ENCODE measurements at places on chromosomes 12 and 14.
A peak's percentile ranks its signal among the peaks of the same experiment; 100 is the strongest.

DNA sequence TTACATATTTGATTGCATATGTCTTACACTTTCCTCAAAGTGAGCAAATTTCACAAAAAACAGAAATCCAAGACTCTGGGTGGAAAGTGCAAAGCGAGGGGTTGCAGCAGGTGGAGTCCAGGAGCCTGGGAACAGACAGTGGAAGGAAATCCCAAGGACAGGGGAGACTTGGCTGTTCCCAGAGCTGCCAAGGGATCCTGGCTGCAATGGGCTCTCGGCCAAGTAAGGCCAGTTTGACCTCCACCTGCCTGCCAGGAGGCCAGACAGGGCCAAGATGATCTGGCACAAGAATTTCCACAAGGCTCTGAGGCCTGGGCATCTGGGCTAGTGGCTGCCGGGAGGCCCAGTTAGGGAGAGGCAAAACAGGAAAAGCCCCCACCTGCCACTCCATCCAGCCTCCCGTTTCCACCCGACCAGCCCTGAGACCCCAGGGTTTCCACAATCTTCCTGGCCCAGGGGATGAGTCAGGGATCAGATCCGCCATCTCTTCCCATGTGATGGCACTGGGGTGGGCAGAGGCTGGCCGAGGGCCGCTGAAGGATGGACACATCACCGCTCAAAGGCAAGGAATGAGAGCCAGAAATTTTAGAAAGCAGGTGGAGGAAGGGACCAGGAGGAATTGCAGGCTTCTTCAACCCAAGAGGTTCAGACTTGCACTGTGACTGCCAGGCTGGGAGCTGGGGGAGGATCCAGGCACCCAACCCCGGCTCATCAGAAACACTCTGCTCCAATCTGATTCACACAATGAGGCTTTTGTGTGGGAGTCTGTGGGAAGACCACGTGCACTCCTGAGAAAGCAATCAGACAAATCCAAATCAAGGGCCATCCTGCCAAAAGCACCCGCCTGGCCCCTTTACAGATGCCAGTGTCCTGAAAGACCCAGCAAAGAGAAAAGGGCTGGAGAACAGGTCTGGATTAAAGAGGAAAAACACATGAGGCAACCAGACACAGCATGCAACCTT lies 16.3 kb downstream of the SCARB1 start:
- peaks cover 14% of the 10 kb centered on the region for H3K4me1 ChIP-seq
- no peaks in the 10 kb centered on the region for H3K36me3 ChIP-seq
- no peak overlapping the region for H3K27ac ChIP-seq
- no peak overlapping the region for H3K4me3 ChIP-seq

- H3K4me1 ChIP-seq: no peaks in the 10 kb centered on the region
- no peak overlapping the region for H3K4me3 ChIP-seq
These were observed 21.7 kb upstream of the KICS2 start for GRCh38 chr12:64243809-64244208.

- no peaks in the 10 kb centered on the region for H3K36me3 ChIP-seq
- H3K4me3 ChIP-seq: no peak overlapping the region
- H3K27me3 ChIP-seq: no peaks in the 10 kb centered on the region
- H3K4me1 ChIP-seq: peaks cover 4% of the 10 kb centered on the region
- H3K27ac ChIP-seq: no peak overlapping the region
These were observed 4.8 kb upstream of the NINJ2 start for GRCh38 chr12:668090-668481.

DNA sequence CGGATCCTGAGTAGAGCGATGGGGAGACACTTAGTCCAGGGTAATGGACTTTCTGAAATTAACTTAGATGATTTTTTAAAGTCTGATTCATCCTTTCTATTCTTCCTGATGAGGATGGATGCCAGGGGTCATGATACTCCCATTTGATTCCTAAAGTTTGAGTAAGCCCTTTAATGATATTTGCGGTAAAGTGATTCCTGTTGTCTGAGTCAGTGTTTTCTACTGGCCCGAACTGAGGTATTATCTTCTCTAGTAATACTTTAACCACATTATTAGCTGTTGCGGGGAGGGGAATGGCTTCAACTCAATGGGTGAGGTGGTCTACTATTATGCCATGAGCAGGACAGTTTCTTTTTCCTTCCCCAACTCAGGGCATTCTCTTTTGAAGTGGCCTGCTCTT lies 111.6 kb downstream of the RIN3 start:
- no peaks in the 10 kb centered on the region for H3K27me3 ChIP-seq
- no peaks in the 10 kb centered on the region for H3K4me1 ChIP-seq
- no peak for DNase-seq
- no peaks in the 10 kb centered on the region for H3K36me3 ChIP-seq
- no peak overlapping the region for H3K4me3 ChIP-seq

- peak within 1 kb of the TSS; percentile 84 for H3K27ac ChIP-seq
- DNase-seq: peak; percentile 90
- H3K4me3 ChIP-seq: peak within 1 kb of the TSS; percentile 56
- peaks cover 26% of the 10 kb centered on the region for H3K4me1 ChIP-seq
- H3K36me3 ChIP-seq: no peaks in the 10 kb centered on the region
These were observed at the start of gene BHLHE41 for GRCh38 chr12:26124446-26125399. TSS of gene BHLHE41 (minus strand) at chr12:26125037. CDS start at chr12:26124779, 258 bp downstream.

DNA sequence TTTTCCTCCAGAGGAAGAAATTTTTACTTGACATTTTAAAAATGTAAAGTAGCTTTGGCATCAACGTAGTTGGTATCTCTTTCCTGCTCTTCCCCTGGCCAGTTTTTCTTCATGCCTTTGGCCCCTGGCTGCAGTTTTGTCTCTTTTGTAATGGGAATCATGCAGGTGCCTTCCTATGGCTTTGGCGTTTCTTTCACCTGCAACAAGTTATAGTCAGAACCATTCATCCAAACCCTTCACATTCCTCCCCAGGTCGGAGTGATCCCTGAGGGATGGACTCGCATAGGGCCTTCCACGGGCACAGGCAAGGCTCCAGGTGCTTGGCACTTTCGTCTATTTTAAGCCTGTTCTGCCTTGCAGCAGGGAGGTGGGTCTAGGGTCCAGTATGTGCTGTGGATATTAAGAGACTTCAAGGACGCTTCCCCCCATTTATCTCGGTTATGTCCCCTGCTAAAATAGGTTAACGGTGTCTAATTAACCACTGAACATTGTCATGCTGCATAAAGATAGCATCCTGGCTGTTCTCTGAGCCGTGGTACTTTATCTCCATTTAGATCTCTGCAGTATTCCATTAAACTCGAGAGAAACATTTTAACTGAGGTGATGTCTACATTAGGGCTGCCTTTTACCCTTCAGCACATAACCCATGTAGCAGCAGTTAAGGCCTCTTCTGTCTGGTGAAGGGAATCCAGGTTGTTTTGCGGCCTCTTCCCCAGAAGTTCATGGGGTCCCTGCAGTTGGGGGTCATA lies 66.3 kb downstream of the IFT43 start:
- DNase-seq: no peak
- H3K4me3 ChIP-seq: no peak overlapping the region
- no peaks in the 10 kb centered on the region for H3K27me3 ChIP-seq
- no peaks in the 10 kb centered on the region for H3K36me3 ChIP-seq
- H3K27ac ChIP-seq: no peak overlapping the region
- no peaks in the 10 kb centered on the region for H3K4me1 ChIP-seq

GRCh38 chr12:54634795-54635194 lies at the start of gene LACRT:
TSS of gene LACRT (minus strand) at chr12:54634895. CDS start at chr12:54634841, 54 bp downstream.
- DNase-seq: no peak
- no peak within 1 kb of the TSS for H3K4me3 ChIP-seq
- no peaks in the 10 kb centered on the region for H3K27me3 ChIP-seq
- H3K36me3 ChIP-seq: no peaks in the 10 kb centered on the region
- no peak within 1 kb of the TSS for H3K27ac ChIP-seq
- H3K4me1 ChIP-seq: no peaks in the 10 kb centered on the region

GRCh38 chr12:27486961-27487360 lies 37.0 kb upstream of the PPFIBP1 start:
- H3K36me3 ChIP-seq: no peaks in the 10 kb centered on the region
- DNase-seq: no peak
- no peaks in the 10 kb centered on the region for H3K4me1 ChIP-seq
- no peaks in the 10 kb centered on the region for H3K27me3 ChIP-seq
- no peak overlapping the region for H3K4me3 ChIP-seq

GRCh38 chr12:54352022-54352531 lies 12.2 kb downstream of the GPR84 start:
- H3K4me3 ChIP-seq: no peak overlapping the region
- peaks cover 28% of the 10 kb centered on the region for H3K4me1 ChIP-seq

- H3K27ac ChIP-seq: no peak overlapping the region
- no peak overlapping the region for H3K4me3 ChIP-seq
- no peaks in the 10 kb centered on the region for H3K27me3 ChIP-seq
- no peaks in the 10 kb centered on the region for H3K4me1 ChIP-seq
- no peaks in the 10 kb centered on the region for H3K36me3 ChIP-seq
These were observed 22.5 kb downstream of the SLC38A6 start for GRCh38 chr14:61003571-61003970.

DNA sequence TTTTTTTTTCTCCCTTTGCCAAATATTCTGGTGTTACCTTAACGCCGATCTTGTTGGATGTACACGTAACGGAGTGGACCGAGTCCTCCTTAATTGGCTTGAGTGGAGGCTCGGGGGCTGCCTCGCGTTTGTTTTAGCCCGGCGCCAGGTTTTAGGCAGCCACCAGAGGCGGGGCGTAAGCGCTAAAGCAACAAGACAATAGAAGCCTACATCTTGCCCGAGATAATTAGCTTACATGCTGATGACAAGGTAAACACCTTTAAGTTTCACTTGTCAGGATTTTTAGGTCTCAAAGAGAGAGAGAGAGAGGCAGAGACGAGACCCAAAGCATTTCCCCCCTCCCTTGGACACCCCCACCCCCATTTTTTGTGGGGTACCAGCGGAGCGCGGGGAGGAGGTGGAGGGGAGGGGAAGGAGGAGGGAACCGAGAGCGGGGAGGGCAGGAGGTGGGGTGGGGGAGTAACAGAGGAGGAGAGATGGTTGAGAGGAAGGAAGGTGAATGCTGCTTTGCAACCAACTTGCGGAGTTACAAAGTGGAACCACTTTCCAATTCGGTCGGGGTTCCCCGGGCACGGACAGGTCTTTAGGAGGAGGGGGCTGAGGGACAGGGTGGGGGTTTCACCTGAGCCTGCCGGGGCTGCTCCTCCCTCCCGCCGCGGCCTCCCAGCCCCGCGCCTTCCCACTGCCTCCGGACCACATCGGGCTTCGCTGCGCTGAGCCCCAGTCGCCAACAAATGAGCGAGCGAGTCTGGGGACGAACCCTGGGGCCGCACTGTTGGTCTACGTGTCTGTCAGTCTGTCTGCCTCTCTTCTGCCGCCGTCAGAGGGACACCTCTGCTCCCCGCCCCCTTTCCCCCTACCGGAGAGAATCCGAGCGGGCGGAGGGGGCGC lies at the start of gene NKX2-1:
Gene NKX2-1 (minus strand): TSS at position 802 of the 891 bp plus-strand sequence. CDS start 103 bp downstream, at position 699.
- peaks cover 16% of the 10 kb centered on the region for H3K4me1 ChIP-seq
- H3K36me3 ChIP-seq: no peaks in the 10 kb centered on the region
- peaks cover 95% of the 10 kb centered on the region for H3K27me3 ChIP-seq
- peak within 1 kb of the TSS; percentile 91 for H3K27ac ChIP-seq
- H3K4me3 ChIP-seq: peak within 1 kb of the TSS; percentile 52

DNA sequence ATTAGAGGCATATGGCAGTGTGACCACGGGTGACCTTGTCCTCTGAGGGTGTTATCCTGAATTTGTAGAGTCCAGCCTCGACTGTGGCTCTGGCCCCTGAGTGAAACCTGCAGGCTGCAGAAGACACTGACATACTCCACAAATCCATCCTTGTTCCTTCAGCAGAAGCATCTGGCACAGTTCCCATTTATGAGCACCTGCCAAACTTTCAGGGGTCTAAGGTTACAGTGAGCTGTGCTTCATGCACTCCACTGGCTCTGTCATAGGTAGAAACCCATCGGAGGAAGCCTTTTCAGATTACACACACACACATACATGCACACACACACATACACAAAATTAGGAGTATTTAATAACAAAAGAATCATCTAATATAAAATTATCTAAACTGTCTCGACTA lies 13.6 kb upstream of the NUAK1 start:
- no peak overlapping the region for H3K4me3 ChIP-seq
- DNase-seq: no peak
- peaks cover 4% of the 10 kb centered on the region for H3K4me1 ChIP-seq
- no peaks in the 10 kb centered on the region for H3K36me3 ChIP-seq
- H3K27me3 ChIP-seq: no peaks in the 10 kb centered on the region

GRCh38 chr12:110776410-110776809 lies 33.7 kb upstream of the PPP1CC start:
- H3K4me1 ChIP-seq: peaks cover 3% of the 10 kb centered on the region
- no peak overlapping the region for H3K27ac ChIP-seq
- H3K27me3 ChIP-seq: no peaks in the 10 kb centered on the region
- no peaks in the 10 kb centered on the region for H3K36me3 ChIP-seq
- no peak for DNase-seq
- H3K4me3 ChIP-seq: no peak overlapping the region

DNA sequence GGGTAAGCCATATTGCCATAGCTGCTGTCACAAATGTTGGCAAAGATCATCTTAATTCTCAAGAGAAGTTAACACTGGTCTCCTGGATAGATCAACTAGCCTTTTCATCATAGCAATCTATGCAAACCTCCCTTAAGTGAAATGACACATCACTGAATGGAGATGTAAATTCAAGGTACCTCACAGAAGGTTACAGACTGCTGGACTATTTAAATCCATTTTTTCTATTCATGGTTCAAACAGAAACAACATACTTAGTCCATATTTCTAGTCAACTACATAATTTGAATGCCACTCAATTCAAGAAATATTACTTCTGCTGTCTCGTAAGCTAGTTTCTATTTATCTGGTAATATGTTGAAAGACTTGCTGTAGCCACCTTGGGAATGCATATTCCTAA lies 748.3 kb downstream of the C12orf50 start:
- H3K4me3 ChIP-seq: no peak overlapping the region
- no peak overlapping the region for H3K27ac ChIP-seq
- H3K4me1 ChIP-seq: no peaks in the 10 kb centered on the region
- DNase-seq: no peak
- H3K36me3 ChIP-seq: no peaks in the 10 kb centered on the region

- H3K4me1 ChIP-seq: no peaks in the 10 kb centered on the region
- H3K27me3 ChIP-seq: no peaks in the 10 kb centered on the region
- no peak overlapping the region for H3K4me3 ChIP-seq
- DNase-seq: no peak
- no peaks in the 10 kb centered on the region for H3K36me3 ChIP-seq
- no peak overlapping the region for H3K27ac ChIP-seq
These were observed 277.1 kb downstream of the RASSF9 start for GRCh38 chr12:85559127-85559526.

- no peak overlapping the region for H3K4me3 ChIP-seq
- H3K4me1 ChIP-seq: no peaks in the 10 kb centered on the region
- peaks cover 25% of the 10 kb centered on the region for H3K27me3 ChIP-seq
- no peak overlapping the region for H3K27ac ChIP-seq
These were observed 67.4 kb upstream of the FBRSL1 start for GRCh38 chr12:132422381-132423043.

DNA sequence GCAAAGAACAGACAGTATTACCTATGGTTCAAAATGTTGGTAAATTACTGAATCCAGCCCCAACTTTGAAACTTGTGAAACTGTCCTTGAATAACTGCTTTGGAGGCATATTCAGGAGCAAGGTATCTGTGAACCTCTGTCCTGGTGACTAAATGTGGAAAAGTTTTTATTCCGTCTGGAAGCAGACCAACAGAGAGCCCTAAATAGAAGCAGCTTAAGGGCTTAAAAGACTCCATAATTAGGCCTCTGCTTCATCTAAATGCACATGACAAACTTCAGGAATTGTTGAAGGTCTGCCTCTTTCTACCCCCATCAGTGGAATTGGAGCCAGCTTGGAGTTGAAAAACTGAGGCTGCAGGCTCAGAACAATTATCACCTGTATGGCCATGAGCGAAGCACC lies 276.5 kb downstream of the KCNH5 start:
- no peak for DNase-seq
- no peak overlapping the region for H3K27ac ChIP-seq
- no peak overlapping the region for H3K4me3 ChIP-seq
- no peaks in the 10 kb centered on the region for H3K36me3 ChIP-seq

All from upper lobe of right lung (tissue), 1 donor.